Adrenal gland (tissue), 19 donors: ENCODE measurements at places on chromosomes 13 and 19.

GRCh38 chr13:27797228-27797624 lies 4.9 kb downstream of the GSX1 start:
- DNase-seq = no peak

GRCh38 chr13:53474878-53475277 lies 446.3 kb downstream of the OLFM4 start:
- DNase-seq = no peak

DNA sequence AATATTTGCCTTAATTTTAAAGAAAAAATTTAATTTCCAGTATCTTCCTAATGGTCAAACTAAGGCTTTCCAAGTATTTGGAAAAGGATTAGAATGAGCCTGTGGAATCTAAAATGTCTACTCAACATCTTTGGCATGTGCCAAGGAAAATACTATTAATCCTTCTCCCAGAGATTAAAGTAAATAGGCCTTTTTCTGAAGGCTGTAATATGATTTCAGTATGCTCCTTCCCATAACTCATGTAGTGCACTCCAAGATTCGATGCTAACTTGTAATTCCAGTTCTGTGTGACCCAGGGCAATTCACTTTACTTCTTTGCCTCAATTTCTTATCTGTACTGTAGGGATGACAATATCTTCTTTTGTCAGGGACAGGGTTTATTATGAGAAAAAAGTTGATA lies 196.9 kb downstream of the ZIC5 start:
- DNase-seq = no peak

DNA sequence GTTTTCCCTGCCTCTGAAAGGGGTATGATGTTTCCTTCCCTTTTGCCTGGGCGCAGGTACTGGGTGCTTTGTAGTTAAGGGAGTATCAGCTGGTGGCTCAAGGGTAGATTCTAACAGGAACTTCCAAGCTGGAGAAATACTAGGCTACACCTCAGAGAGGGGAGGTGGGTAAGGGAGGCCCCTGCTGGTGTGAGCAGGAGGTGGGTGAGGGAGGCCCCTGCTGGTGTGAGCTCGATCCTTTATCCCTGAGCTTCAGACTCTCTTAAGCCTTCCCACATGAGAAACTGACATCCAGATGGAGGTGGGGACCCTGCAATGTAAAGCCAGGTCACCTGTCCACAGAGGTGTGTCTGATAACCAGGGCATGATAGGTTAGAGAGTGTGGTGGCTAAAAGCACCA lies 32.1 kb downstream of the CYP2B6 start:
- no peak for DNase-seq

DNA sequence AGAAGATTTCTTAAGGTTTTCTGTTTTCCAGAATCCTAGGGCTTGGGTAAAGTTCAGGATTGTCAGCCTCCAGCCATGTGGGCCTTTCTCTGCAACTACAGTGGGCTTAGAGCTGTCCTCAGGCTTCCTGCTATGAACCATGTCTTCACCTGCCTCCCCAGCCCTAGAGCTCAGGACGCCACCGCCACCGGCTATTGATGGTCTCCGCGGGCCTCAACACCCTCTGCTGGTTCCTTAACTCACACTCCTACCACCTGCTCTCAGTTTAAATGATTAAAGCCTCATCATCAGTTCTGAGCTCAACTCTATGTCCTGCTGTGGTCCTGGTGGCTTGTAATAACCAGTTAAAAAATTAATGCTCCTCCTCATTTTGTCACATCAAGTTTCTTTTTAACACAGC lies 221.0 kb downstream of the EFNB2 start:
- DNase-seq = no peak

GRCh38 chr13:33111414-33112110 lies 95.3 kb downstream of the KL start:
- DNase-seq = no peak

DNA sequence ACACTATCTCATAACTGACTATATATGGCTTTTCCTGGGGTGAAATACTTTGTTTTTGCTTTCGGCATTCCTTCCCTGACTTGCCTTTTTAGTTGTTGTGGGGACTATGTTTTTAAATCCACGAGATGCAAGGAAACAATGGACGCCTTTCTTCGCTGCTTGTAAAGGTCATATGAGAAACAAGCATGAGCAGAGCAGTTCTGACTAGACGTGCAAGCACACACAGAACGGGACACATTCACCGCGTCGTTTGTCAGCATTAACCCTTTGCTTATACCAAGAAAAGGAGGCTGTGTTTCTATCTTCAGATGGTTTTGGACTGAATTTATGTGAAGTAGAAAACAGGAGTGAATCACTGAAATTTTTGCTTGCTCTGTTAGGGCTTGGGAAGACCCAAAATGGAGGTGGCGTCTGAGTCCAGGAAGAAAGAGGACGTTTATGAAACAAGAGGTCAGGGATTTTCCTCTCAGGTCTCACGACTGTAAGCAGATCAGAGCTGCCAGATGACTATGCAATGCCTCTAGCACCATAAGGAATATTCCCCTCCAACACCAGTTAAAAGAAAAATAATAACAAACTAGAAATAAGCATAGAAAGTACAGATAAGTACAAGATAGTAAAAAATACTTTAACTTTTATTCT lies 358.9 kb downstream of the DLEU7 start:
- DNase-seq = no peak

DNA sequence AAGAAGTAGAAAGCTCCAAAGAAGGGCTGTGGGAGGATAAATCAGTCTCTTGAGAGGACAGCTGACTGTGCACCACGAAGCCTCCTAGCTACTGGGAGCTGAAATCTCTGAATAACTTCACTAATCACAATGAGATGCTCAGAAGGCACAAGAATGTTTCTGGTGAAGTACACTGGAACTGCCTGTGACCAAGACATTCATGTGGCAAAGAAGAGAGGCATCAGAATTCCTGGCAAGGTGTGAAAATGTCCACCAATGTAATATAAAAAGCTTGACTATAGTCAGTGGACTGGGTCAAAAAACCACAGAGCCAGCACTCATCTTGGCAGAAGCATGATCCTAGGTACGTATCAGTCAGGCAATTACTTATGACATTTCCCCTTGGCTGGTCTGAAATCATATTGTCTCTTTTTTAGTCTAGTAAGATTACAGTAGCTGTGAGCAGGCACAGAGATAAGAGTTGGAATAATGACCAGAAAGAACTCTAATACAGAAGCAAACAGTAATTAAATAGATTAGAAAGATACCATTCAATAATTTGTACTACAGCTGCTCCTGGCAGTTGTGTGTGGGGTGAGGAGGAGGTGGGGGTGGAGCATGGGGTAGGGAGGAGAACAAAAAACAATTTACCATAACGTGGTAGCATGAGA lies 434.7 kb downstream of the DIAPH3 start:
- DNase-seq = no peak

- no peak for DNase-seq
Observed at GRCh38 chr13:109160887-109161669, 531.7 kb downstream of the MYO16 start.

GRCh38 chr19:52785506-52785905 lies 1.1 kb downstream of the ZNF600 start:
- no peak for DNase-seq

- DNase-seq = peak; percentile 78
Observed at GRCh38 chr19:5032101-5032967, 63.4 kb downstream of the KDM4B start.

- no peak for DNase-seq
Observed at GRCh38 chr13:20400774-20401173, 124.9 kb downstream of the CRYL1 start.

GRCh38 chr13:20769834-20770233 lies 3.9 kb downstream of the EEF1AKMT1 start:
- DNase-seq = no peak

DNA sequence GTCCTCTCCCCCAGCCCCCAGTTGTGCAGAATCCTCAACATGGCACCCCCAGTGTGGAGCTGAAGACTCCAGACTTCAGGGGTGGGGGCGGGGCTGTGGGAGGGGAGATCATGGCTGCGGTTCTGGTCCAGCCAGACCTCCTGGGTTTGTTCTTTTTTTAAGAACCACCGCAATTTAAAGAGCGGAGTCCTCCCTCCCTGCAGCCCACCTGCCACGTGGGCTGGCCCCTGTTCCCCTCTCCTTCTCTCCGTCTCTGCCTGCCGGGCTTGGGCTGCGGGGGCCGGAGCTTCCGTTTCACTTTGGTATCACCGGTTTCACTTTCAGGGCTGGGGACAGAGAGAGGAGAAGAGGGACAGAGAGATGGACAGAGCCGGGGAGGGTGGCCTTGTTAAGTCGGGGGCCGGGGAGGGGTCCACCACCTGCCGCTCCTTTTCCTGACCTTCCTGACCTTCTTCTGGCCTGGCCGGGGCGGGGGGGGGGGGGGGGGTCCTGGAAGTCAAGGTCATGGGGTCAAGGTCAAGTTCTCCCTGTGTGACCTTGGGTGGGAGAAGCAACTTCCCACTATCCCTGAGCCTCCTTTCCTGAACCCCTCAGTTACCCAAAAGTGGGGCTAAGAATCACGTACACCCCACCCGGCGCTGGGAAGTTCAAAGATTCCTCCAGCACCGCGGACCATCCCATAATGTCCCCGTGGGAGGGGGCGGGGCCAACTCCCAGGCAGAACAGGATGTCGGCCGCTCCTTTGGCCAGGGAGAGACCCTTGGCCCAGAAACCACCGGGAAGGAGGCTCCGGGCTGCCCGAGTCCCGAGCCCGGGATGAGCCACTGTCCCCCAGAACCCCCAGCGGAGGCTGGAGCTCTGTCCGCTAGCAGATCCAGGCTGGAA lies 11.3 kb upstream of the ZBTB7A start:
- DNase-seq = peak; percentile 86

DNA sequence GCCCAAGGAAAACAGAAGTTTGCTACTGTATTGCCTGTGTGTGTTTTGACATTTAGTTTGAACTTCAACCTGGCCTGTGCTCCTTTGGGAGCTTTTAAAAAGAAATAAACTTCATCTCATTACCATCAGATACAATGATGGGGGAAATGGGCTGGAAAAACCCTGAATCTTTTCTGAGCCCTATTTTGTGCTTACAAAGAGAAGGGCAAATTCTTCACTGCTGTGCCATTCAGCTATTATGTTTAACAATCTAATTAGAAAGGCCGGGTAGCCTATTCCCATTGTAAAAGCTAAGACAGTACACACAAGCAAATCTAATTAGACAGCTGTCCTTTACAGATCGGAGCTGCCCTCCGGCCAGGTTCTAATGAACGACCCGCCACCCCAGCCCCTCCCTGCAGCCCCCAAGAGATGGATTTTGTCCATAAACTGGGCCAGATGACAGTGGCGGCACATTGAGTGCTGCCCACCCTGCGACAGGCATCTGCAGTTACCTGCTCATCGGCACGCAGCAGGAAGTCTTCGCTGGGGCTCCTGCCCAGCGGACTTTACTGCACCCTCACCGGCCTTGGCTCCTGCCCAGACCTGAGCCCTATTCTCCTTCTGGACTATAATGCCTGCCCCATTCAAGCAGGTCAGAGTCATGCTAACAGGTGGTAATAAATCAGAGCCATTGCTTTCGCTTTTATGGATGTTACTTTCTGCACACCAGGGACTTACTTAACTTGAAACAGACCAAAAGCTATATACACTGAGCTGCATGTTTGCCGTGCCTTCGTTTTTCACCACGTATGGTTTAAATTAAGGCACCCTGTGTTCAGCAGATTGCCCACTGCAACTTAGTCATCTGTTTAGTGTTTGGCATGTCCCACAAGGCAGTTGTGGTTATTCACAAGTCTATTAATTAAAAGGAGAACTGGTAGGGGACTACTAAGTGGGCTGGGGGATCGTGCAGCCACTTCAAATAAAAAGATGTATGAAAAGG lies 549.6 kb downstream of the FGF9 start:
- DNase-seq = no peak

DNA sequence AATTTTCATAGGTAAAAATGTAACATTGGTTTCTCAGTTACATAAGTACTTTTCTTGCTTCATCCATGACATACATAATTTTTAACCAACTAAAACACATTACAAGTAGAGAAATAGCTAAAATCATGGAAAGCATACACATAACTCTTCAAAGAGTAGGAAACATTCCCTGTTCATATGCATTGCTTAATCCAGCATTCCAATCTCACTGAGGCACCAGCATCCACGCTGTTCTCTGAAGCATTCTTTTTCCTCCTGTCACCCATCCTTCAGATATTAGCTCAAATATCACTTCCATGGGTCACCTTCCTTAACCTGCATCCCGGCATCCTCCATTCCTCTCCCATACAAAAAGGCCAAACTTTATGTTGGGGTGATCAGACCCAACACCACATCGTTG lies 79.1 kb downstream of the ZNF254 start:
- DNase-seq = no peak

GRCh38 chr13:110625771-110626321 lies 10.5 kb downstream of the NAXD start:
- DNase-seq = no peak

GRCh38 chr19:41364524-41365391 lies 809 bp upstream of the B9D2 start:
- DNase-seq = no peak

GRCh38 chr19:27865927-27866777 lies 1346.8 kb downstream of the UQCRFS1 start:
- DNase-seq = no peak

DNA sequence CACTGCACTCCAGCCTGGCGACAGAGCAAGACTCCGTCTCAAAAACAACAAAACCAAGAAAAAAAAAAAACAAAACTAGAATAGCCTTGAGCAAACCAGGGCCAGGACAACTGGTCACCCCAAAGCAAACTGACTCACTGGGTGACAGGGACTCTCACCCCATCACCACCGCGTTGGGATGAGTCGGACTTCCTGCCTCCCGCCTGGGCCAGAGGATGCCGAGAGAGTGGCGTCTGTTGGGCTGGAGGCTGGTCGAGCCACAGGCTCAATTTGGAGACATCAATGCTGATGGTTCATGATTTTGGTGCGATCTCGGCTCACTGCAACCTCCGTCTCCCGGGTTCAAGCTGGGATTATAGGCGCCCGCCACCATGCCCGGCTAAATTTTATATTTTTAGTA lies 11.6 kb downstream of the TMPRSS9 start:
- no peak for DNase-seq

- DNase-seq = no peak
Observed at GRCh38 chr13:87889254-87889653, 218.1 kb downstream of the SLITRK5 start.

DNA sequence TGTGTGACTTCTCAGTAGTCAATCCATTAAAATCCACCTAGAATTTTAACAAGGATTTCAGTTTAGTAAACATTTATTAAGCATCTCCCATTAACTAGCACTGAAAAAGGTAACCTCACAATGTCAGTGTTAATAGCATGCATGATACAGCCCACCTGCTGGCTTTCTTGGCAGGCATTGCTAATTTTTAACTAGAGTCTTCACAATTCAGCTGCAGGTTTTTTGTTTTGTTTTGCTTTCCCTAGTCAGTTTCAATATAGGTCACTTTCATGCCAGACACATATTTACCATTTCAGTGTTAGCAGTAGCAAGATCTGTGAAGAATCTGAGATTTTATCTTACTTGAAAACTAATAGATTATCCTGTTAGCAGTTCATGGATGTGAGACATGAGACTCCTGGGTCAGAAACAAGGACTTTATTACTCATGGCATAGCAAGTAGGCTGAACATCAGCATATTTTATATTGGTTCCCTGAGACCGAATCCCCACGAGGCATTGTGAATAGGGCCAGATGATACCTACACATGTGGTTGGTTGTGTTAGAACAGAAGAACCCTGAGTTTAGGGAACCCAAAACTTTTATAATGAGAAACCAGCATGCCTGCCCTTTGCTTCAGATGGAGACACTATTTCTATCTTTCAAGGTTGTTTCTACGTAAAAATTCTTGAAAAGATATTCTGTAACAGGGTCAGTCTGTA lies 198.0 kb upstream of the HTR2A start:
- DNase-seq = no peak

GRCh38 chr19:50764409-50764808 lies 5.9 kb upstream of the GPR32 start:
- no peak for DNase-seq
